ENCODE measurements at places on chromosomes 3 and 15.

DNA sequence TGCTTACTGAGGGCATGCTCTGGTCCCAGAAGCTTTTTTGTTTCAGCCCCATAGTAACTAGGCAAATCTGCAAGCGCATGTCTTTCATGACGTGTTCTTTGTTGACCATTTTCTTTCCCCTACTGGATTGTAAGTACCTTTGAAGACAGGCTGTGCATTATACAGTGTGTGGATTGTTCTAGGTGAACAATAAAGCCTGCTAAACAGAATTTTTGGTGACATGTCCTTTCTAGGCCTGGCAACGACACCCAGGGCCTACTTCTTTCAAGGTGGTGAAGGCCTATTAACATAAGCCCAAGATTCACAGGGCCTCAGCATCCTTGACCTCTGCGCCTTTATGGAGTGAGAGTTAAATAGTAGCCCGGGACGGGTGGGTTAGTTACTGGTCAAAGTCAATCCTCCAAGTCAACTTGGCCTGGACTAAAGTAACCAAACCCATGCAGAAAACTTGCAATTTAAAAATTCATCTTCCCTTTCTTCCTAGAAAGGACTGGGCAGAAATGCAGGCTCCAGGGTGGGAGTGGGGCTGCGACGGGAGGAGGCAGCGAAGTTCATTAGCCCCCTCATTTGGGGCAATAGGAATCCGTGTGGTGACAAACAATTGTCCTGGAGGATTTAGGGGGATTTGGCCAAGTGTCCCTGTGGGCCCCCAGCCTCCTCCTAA is 37.6 kb upstream of the TRIM71 start:
- no peak for DNase-seq

DNA sequence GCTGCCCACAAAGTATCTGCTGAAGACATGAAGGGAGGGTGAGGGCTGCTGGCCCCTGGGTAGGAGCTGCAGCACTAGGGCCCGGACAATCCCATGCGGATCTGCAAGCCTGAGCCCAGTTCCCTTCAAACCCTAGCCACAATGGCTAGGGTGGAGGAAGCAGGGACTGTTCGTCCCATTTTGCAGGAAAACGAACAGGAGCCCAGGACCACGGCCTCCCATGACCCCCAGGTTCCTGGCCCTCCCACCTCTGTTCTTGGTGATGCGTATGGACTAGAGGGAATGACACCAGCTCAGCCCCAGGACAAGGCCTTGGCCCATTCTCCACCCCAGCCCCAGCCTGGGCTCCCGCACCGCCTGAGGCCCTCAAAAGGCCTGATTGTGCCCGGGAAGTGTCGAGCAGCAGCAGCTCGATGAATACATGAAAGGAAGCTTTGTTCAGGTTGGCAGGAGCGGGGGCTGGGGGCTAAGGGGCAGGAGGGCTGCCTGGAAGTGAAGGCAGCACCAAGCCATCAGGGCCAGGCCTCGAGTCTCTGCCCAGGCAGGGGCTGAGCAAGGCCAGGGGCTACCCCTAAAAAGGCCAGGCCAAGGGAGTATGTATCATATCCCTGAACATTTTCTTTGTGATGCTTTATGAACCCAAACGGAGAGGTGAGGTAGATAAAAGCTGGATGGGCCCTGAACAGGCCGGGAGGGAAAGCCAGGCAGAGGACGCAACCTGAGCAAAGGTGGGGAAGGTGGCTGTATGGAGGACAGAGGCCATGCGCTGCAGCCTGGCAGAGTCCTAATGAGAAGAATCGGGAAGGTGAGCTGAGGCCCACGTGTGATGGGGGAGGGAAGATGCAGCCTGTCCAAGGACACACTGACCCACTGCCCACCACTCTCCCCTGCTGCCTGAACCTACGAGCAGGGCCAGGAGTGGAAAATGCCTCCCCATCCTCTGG is 12.2 kb downstream of the SEMA7A start:
- DNase-seq: no peak

DNA sequence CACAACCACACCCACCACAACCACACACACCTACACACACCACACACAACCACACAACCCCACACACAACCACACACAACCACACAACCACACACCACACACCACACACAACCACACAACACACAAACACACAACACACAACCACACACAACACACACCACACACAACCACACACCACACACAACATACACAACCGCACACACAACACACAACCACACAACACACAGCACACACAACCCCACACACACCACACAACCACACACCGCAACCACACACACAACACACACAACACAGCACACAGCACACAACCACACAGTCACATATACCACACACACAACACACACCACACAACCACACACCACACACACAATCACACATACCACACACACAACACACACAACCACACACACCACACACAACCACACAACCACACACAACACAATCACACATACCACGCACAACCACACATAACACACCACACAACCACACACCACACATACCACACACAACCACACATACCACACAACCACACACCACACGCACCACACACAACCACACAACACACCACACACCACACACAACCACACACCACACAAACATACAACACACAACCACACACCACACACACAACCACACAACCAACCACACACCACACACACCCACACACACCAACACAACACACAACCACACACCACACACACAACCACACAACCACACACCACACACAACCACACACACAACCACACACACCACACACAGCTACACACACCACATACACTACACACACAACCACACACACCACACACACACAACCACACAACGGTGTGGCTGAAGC is 23.7 kb downstream of the CPN2 start:
- DNase-seq: no peak

DNA sequence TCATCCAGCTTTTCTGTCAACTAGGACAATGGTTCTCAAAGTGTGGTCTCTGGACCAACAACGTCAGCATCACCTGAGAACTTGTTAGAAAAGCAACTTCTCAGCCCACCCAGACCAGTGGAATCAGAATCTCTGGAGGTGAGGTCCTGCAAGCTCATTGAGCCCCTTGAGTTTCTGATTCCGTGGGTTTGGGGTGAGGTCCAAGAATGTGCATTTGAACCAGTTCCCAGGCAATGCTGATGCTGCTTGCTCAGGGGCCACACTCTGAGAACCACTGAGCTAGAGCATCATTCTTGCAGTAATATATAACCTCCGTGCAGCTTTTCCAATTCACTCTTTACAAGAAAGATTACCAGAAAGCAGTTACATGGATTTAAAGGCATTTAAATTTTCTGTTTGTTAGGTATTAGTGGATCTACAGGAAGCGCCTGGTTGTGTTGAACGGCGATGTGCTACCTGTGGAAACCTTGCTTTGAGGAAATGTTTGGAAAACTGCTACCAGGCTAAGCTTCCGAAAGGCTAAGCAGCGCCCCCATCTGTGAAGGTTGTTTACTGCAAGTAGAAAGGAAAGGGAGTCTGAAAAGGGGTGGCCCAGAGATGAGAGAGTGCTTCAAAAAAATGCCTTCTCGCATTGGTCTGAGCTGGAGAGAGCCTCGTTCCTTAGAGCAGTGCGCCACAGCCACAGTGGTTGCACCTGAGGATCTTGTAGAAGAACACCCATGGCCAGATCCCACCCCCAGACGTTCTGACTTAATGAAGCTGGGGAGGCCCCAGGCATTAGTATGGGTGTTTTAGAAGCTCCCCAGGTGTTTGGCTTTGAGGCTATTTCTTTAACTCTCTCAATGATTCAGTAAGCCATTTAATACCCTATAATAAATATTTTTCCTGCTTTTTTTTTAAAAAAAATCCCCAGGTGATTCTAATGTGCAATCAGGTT is 50.0 kb downstream of the RLBP1 start:
- DNase-seq: no peak

- DNase-seq: no peak
Measured at GRCh38 chr3:25679166-25679565, 14.5 kb upstream of the TOP2B start.

GRCh38 chr3:16836505-16837237 is 48.1 kb upstream of the PLCL2 start:
- DNase-seq: no peak

GRCh38 chr3:51955893-51956770 is 951 bp downstream of the GPR62 start:
- no peak for DNase-seq
